ENCODE measurements at places on chromosomes 6 and 20.

DNA sequence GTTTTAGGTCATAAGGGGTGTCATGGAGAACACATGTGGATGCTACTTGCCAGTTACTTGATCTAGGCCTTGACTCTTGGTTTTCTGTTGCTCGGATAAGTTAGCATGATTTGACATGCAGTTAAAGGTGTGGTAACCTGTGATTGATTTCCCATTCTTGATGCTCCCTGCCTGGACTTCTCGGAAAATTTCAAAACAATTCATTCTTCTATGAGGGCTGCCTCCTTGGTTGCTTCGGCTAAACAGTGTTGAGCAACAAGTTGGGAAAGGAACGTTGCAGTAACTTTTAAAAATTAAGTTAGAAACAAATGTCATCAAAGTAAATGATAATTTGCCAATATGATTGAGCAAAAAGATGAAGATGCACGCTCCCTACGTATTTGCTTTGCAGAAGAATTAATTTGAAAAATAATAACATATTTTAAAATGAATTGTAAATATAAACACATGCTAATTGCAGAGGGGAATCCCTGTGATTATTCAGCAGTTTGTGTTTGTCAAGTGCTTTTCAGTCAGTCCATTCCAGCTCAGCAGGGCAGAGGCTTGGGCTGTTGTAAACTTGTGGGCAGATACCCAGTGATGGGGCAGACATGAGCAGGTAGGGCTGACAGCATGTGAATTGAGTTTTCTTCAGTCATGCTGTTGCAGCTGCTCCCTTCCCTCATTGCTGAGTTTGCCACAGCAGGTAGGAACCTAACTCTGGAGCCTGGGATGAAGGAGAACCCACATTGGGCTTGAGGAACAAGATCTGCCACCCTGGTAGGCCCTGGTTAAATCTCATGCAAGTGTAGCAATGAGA, 110.2 kb downstream of the ESR1 start:
- no peak for DNase-seq

- DNase-seq, result no peak
Observed at GRCh38 chr20:18671203-18671710, 83.4 kb downstream of the DTD1 start.

GRCh38 chr20:57540890-57541580, 16.1 kb upstream of the CTCFL start:
- DNase-seq, result no peak

GRCh38 chr6:133761706-133762105, 127.2 kb upstream of the TCF21 start:
- no peak for DNase-seq

DNA sequence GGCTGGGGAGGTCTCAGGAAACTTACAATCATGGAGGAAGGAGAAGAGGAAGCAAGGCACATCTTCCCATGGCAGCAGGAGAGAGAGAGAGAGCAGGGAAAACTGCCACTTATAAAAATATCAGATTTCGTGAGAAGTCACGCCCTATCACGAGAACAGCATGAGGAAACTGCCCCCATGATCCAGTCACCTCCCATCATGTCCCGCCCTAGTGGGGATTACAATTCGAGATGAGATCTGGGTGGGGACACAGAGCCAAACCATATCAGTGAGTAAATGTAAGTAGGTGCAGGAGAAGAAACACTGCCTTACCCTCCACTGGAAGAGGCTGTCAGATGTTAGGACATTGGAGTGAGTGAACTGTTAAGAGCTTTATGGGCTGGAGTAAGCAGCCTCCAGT, 270.4 kb downstream of the TFAP2C start:
- no peak for DNase-seq

All from GM12891 (cell line).